ENCODE measurements at places on chromosomes 16 and 17.

GRCh38 chr17:6084311-6085161 lies 14.4 kb downstream of the WSCD1 start:
- peak; percentile 31 for DNase-seq

DNA sequence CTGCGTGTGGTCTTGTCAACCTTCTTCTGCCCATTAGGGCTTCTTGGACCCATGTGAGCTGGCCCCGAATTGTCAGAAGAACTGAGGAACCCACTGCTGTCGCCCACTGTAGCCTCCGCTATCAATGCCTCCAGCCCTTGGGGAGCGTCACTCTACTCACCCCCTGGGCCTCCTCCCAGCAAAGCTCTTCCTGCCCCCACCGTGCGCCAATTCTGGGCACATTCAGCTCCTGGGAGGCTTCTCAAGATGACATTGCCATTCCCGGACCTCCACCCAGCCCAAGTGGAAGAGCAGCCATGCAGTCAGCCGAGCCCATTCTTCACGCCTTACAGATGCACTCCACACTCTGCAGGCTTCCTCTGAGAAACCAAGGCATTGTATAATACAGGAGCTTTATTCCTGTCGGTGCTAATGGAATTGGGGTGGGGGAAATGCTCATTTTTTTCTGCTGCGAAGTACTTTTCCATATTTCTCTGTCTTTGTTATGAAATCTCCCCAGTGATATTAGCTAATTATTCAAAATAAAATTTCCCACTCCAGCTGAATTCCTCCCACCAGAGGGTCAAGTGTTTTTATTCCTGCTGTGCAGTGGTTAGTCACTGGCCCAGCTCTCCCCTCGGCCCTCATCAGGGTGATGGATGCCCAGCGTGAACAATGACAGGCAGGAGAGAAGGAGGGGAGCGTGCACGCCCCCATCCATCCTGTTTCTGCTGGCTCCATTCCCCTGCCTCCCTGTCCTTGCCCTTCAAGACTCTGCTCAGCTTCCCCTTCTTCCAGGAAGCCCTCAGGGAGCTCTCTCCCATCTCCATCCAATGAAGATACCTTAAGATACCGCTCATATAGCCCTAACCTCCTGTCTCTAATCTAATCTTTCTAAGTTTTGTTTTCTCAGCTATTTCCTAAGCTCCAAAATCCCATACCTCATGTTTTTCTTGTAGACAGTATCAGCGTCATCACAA lies 87.7 kb downstream of the C16orf95 start:
- DNase-seq, result no peak

DNA sequence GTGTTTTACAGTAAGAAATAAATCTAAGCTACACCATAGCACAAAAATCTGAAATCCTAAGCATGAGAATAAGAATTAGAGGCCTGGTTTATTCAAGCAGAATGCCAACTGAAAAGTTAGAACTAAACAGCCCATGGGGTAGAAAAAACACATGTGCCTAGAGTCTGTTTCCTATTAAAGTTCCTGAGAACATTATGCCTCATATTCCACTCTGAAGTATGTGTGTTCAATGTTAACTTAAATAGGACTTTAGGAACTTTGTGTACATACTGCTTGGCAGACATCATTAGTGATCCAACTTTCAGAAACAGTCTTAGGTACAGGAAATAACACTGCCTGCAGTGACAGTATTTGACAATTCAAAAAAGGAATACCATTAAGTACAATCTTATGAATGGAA lies 18.2 kb downstream of the HEATR6 start:
- no peak for DNase-seq

DNA sequence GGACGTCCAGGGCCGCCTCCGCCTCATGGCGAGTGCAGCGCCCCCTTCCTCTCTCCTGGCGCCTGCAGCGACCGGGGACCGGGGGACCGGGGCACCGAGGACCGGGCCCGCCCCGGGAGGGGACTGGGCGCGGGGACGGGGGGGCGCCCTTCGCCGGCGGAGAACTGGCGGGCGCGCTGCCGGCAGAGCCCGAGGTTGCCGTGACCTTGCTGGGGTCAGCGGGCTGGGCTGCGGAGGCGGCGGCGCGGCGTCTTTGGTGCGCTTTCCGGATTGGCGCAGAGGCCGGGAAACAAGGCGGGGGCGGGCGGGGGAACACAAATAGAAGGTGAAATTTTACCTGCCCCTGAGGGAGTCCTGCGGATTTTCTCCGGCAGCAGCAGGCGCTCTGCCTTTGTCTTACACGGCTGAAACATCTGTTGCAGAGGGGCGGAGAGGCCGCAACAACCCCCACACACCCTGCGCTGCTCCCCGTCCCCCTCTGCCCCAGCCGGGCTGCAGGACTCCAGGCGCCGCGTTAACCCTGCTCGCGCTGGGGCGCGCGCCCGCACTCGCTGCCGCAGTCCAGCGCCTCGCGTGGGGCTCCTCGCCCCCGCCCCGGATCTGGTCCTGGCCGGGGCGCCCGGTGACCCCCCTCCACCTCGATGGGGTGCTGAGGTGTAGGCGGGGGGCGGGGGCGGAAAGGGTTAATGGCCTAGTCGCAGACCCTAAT lies 53.5 kb downstream of the SREBF1 start:
- peak; percentile 82 for DNase-seq

DNA sequence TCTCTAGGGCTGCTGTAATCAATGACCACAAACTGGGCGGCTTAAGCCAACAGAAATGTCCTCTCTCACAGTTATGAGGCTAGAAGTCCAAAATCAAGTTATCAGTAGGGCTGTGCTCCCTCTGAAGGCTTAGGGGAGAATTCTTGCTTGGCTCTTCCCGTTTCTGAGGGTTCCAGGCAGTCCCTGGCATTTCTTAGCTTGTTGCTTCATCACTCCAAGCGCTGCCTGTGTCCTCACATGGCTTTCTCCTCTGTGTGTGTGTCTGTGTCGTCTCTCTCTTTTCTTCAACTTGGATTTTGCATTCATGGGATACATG lies 13.7 kb upstream of the CDC42EP4 start:
- no peak for DNase-seq

DNA sequence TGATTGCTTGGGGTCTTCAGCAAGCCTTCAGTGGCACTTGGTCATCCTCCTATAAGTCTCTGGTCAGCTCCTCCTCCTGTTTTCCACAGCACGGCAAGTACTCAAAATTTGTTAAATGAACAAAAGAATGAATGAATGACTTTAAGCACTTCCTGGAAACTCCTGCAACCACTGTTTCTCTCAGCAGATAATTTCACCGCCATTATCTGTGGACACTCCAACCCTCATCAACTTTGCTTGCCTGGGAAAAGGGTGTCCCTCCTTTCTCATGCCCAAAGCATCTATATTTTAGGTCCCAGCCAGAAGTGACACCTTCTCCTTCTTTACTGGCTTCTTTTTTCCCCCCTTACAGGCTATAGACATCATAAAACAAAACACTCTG lies 4.4 kb downstream of the PROCA1 start:
- no peak for DNase-seq

GRCh38 chr16:89546781-89547180 lies 13.7 kb upstream of the RPL13 start:
- no peak for DNase-seq

- DNase-seq, result no peak
Observed at GRCh38 chr17:43721537-43722268, 36.9 kb downstream of the SOST start.
